NCI-H82 (cell line): ENCODE measurements at places on chromosomes 4 and X.

DNA sequence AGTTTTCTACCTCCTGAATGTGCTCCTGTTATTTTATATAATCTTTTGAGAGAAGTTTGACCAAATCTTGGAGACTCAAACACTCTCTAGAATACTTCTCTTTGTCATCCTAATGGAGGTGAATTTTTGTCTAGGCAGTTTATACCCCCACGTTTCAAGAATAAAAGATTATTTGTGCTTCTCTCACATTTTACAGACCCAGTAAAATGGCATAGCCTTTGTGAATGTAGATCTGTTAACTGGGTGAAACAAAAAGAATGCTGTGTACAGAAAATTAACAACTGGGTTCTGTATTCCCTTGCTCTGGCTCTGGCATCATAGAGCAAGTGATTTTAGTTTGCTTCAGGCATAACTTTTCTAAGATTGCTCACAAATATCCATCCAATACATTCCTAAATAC lies 26.1 kb downstream of the GASK1B start:
- DNase-seq, result no peak

DNA sequence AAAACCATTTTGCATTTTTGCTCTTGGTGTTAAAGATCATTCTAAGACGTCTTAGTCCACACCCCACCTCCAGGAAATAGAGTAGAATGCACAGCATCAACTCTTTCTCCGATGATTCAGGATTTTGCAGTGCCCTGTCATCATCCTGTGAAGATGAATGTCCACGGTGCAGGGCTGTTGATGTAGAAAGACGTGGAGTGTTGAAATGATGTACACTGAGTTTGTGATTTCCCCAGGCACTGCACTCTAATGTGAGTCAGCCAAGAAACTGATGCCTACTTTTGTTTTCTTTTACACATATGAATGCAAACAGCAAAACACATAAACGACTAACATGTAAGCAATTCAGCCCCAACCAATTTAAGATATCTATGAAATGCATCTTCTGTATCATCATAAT lies 10.5 kb downstream of the LGI2 start:
- no peak for DNase-seq

DNA sequence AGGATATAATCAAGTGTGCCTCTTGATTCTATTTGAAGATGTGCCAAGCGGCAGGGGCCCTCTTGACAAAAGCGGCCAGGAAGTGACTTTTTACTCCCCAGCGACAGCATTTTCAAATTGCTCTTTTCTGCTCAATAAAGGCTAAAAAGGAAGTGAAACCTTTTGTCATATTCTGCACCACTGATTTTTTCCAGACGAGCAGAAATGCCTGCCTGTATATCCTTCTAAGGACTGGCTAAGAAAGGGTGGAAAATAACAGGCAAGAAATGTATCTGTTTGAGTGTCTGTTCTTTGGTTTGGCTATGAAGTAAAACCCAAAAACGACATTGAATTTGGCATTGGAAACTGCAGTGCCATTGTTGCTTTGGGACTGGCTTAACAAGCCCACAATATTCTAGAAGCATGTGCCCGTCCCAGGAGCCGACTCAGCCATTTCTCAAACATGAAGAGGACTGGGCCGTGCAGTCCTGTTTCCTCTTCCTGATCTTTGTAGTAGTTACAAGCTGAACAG lies 25.4 kb downstream of the TMSB4X start:
- DNase-seq, result no peak

DNA sequence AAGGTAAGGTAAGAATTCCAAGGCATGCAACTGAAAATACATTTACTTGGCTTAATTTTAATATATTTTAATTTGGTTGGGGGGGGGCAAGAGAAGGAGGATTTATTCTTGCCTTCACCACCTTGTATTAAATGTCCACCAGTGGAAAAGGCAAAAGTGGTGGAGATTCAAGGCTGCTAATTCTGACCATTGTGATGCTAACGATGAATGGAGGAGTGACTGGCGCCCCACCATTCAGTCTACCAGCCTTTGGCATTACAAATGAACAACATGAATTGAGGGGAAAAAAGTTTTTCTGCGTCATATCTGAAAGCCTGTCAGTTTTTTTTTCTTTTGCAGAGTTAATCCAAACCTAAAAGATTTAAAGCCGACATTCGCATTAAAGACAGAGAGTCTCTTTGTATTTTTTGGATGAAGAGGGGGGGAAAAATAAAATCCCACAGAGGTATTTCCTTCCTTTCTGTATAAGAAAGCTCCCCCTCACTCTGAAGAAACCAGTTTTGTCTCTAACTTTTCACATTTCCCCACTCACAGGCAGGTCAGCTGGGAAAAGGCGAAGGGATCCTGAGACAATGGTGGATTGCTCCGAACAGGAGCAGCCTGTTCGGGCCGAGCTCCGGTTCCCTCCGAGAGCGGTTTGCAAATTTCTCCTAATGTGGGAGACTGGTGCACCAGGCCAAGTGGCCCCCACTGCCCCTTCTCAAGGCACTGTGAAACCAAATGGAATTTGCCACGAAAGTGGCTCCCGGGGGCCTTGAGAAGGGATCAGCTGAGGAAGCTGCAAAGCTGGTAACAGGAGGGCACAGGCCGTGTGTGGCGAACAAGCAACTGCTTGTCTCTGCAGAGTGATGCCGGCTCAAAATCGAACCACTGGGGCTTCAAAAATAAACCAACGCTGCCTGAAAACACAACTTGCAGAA lies 28.1 kb downstream of the SHISA3 start:
- DNase-seq, result no peak

GRCh38 chrX:31796624-31797023 lies 724.8 kb upstream of the FTHL17 start:
- DNase-seq, result no peak
